NCI-H2029 treated with DMSO at 0.1 percent for 48 hours (cell line): ENCODE measurements at places on chromosomes 5 and 9.

- DNase-seq, result peak; percentile 77
Measured at GRCh38 chr5:154078272-154078671, 39.5 kb downstream of the MFAP3 start.

- no peak for DNase-seq
Measured at GRCh38 chr5:178350361-178351220, 118.0 kb upstream of the PHYKPL start.

GRCh38 chr9:25449503-25449902 lies 228.7 kb downstream of the TUSC1 start:
- no peak for DNase-seq

GRCh38 chr9:89038382-89039103 lies 47.3 kb downstream of the S1PR3 start:
- no peak for DNase-seq
